Caco-2 (cell line): ENCODE measurements at places on chromosomes 7 and 10.
A peak's percentile ranks its signal among the peaks of the same experiment; 100 is the strongest.

DNA sequence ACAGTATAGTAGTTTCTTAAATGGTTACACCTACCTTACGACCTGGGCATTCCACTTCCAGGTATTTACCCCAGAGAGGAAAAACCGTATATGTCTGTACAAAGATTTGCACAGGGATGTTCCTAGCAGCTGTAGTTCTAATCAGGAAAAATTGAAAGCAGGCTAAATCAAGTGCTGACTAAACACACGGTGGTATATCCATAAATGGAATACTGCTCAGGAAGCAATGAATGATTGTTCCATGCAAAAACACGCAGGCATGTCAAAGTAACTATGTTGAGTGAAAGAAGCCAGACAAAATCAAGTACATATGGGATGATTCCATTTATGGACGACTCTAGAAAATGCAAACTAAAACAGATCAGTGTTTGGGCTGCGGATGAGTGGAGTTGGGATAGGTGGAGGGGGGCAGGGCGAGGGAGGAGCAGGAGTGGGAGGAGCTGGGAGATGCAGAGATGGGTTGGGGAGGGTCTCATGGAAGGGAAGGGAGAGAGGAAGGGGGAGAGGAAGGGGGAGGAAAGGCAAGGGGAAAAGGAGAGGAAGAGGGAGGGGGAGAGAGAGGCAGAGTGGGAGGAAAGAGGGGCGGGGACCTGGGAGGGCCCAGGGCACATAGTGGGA lies 484 bp upstream of the MSRB2 start:
- no peaks in the 10 kb centered on the region for H3K36me3 ChIP-seq
- DNase-seq = no peak
- H3K4me1 ChIP-seq = peaks cover 26% of the 10 kb centered on the region
- no peaks in the 10 kb centered on the region for H3K27me3 ChIP-seq

DNA sequence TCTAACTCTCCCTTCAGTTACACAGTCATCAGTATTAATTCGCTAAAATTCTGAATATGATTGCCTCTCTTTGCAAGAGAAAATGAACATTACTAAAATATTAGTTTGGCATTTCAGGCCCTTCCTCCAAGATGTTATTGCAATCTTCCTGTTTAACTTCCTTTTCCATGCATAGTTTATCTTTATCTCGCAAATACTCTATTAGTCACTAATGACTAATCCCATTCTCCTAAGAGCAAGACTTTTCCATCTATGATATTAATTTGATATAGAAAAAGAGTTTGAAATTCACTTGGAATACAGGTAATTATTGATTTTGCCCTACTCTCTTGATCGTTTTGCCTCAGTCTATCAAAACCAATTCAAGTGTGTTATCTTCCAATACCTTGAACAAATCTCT lies 41.8 kb upstream of the SEMA3A start:
- no peaks in the 10 kb centered on the region for H3K27me3 ChIP-seq
- H3K4me3 ChIP-seq = no peak overlapping the region
- DNase-seq = no peak
- H3K27ac ChIP-seq = no peak overlapping the region
- no peaks in the 10 kb centered on the region for H3K36me3 ChIP-seq
- H3K4me1 ChIP-seq = peaks cover 3% of the 10 kb centered on the region; the same call in 1 of the 2 replicates

GRCh38 chr10:98513704-98514103 lies 67.0 kb upstream of the HPS1 start:
- DNase-seq = no peak
- no peak overlapping the region for H3K4me3 ChIP-seq
- H3K4me1 ChIP-seq = peaks cover 9% of the 10 kb centered on the region; the same call in 1 of the 2 replicates
- no peaks in the 10 kb centered on the region for H3K36me3 ChIP-seq
- no peaks in the 10 kb centered on the region for H3K27me3 ChIP-seq
- H3K27ac ChIP-seq = no peak overlapping the region

GRCh38 chr7:23468526-23469149 lies 1.7 kb downstream of the IGF2BP3 start:
- H3K27ac ChIP-seq = peak overlapping the region; percentile 93
- no peak for DNase-seq
- H3K4me1 ChIP-seq = peaks cover 40% of the 10 kb centered on the region
- H3K4me3 ChIP-seq = peak overlapping the region; percentile 84

- no peak overlapping the region for H3K27ac ChIP-seq
- peaks cover 5% of the 10 kb centered on the region; the same call in 1 of the 2 replicates for H3K4me1 ChIP-seq
- H3K36me3 ChIP-seq = peaks cover 1% of the 10 kb centered on the region
- no peak for DNase-seq
- no peak overlapping the region for H3K4me3 ChIP-seq
- no peaks in the 10 kb centered on the region for H3K27me3 ChIP-seq
These were observed 8.8 kb downstream of the AKAP9 start for GRCh38 chr7:91949221-91950009.

DNA sequence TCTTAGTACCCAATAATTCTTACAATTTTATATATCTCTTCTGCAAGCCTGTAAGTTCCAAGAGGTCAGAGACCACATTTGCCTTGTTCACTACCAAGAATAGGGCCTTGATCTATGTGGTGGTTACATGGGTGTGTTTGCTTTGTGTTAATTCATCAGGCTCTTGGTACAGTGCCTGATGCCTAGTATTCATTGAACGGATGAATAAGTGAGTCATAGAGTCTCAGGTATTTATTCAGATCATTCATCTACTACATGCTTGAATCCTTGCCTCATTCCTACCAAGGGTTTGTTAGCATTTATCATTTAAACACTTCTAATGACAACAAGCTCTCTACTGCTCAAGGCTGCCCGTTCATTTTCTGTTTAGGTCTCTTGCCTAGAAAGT lies 11.3 kb upstream of the SGPL1 start:
- no peak overlapping the region for H3K4me3 ChIP-seq
- H3K27ac ChIP-seq = no peak overlapping the region
- H3K36me3 ChIP-seq = no peaks in the 10 kb centered on the region
- no peak for DNase-seq

DNA sequence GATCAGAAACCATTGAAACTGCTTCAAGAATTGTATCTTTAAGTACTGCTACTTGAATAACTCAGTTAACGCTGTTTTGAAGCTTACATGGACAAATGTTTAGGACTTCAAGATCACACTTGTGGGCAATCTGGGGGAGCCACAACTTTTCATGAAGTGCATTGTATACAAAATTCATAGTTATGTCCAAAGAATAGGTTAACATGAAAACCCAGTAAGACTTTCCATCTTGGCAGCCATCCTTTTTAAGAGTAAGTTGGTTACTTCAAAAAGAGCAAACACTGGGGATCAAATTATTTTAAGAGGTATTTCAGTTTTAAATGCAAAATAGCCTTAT lies 14.7 kb downstream of the HNRNPA2B1 start:
- H3K27ac ChIP-seq = peak overlapping the region; percentile 39
- no peak for DNase-seq
- peaks cover 4% of the 10 kb centered on the region; the same call in 1 of the 2 replicates for H3K36me3 ChIP-seq
- peaks cover 4% of the 10 kb centered on the region; the same call in 1 of the 2 replicates for H3K4me1 ChIP-seq
- H3K4me3 ChIP-seq = no peak overlapping the region

- H3K27ac ChIP-seq = no peak overlapping the region
- H3K36me3 ChIP-seq = no peaks in the 10 kb centered on the region
- H3K27me3 ChIP-seq = no peaks in the 10 kb centered on the region
- no peak overlapping the region for H3K4me3 ChIP-seq
- H3K4me1 ChIP-seq = no peaks in the 10 kb centered on the region
- no peak for DNase-seq
These were observed 39.7 kb upstream of the TNKS2 start for GRCh38 chr10:91758303-91759146.

DNA sequence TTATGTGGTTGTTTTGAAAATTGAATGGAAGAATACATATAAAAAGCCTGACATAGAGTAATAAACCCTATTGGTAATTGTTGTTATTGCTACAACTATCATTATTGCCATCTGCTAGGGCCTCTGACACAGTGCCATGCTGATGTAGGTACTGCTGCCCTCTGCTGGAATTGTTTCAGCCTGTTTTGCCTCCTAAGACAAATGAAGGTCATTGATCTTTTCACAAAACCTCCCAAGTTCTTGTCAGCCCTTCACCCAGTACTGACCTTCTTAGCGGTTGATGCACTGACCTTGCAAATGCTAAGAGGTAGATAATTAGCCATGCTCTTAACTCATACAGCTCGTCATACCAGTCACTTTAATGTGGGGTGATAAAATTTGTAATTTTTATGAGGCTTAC lies 975.2 kb downstream of the SORCS1 start:
- no peak overlapping the region for H3K4me3 ChIP-seq
- peak; percentile 44 for DNase-seq
- no peaks in the 10 kb centered on the region for H3K36me3 ChIP-seq
- no peaks in the 10 kb centered on the region for H3K4me1 ChIP-seq
